ENCODE measurements at places on chromosomes 3 and 15.

DNA sequence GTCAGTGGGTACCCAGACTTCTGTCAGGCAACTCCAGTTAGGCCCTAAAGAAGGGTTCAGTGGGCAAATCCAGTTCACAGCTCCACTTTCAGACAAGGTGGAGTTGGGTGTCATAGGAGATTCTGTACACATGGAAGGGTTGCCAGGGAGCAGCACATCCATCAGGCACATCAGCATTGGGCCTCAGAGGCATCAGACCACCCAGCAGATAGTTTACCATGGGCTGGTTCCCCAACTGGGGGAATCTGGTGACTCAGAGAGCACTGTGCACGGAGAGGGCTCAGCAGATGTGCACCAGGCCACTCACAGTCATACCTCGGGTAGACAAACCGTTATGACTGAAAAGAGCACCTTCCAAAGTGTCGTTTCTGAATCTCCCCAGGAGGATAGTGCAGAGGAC, 27.2 kb downstream of the SYNM start:
- DNase-seq: no peak

GRCh38 chr3:24657870-24658510, 163.3 kb upstream of the THRB start:
- no peak for DNase-seq

DNA sequence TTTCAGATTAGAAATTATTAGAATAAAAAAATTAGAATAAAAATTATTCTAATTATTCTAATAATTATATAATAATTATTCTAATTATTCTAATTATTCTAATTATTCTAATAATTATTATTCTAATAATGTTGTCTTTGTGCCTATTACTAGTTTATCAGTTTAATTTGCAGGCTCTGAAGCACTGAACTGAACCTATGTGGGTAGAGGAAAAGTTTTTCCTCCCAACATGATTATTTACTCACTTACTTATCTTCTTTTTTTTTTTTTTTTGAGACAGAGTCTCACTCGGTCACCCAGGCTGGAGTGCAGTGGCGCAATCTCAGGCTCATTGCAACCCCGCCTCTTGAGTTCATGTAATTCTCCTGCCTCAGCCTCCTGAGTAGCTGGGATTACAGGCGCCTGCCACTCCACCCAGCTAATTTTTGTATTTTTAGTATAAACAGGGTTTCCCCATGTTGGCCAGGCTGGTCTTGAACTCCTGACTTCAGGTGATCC, 39.7 kb upstream of the C15orf39 start:
- DNase-seq: no peak

GRCh38 chr3:52182196-52182595, 15.8 kb upstream of the ALAS1 start:
- DNase-seq: no peak

GRCh38 chr3:99808163-99808794, 9.4 kb upstream of the CMSS1 start:
- DNase-seq: peak; percentile 13

DNA sequence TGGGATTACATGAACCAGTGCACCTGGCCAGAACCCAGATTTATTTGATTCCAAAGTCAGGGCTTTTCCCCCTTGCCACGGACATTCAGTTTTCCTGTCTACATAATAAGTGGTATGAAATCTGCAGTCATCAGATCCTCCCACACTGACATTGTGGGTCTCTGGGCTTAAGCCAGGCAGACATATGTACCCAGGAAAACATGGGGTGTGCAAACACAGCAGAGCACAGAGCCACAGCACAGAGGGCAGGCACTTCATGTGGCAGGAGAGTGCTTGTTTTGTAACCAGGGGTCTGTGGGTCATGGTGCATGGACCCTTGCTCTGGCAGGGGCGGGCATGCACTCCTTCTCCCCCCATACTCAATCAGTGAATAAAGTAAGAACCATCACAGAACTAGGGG, 6.1 kb upstream of the ABTB1 start:
- DNase-seq: no peak

- DNase-seq: no peak
Observed at GRCh38 chr3:29576181-29576580, 295.3 kb downstream of the RBMS3 start.
